ENCODE measurements at places on chromosomes 16 and 17.

DNA sequence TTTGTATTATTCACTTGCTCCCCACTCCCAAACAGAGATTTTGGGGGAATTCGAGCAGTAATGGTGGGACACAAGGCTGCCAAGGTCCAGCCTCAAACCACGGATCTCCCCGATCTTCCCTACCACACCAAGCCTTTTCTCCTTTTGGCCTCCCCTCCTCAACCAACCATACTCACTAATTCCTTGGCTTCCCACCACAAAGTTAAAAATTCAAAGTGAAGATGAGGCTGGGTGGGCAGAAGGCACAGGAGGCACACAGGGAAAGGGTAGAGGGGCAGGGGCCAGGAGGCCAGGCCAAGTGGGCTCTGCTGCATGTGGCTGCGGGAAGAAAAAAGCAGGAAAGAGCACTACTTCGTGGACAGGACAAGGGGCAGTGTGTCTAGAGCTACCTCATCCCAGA, 15.2 kb downstream of the HOXB4 start:
- DNase-seq = no peak

DNA sequence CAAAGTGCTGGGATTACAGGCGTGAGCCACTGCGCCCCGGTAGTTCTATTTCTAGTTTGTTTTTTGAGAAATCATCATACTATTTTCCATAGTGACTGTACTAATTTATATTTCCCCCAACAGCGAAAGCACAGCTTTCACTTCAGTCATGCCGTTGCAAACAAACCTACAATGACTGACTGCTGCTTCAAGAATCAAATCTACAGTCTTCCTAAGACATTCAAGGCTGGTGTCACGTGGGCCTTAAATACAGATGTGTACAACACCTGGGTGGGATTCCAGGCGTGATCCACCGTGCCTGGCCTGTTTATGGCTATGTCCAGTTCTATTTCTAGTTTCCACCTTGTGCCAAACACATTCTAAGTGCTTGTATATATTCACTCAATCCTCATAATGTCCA, 72.0 kb downstream of the ABCC6 start:
- DNase-seq = no peak

- DNase-seq = no peak
These were observed 1380.5 kb upstream of the CDH8 start for GRCh38 chr16:63416712-63417111.

- no peak for DNase-seq
These were observed 30.5 kb downstream of the HS3ST2 start for GRCh38 chr16:22844416-22844815.

GRCh38 chr16:2282866-2283555, 15.1 kb upstream of the RNPS1 start:
- no peak for DNase-seq

DNA sequence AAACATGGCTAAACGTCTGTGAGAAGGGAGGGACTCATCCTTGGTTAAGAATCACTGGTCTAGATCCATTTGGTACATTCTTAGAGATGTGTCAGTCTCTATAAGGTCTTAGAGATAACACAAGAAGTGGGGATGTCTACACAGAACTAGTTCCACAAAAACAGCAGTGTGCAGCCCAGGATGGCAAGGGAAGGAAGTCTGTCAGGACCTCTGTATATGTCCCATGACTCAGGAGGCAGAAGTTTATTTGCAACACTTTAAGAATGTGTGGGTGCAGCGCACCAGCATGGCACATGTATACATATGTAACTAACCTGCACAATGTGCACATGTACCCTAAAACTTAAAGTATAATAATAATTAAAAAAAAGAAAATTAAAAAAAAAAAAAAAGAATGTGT, 548.5 kb upstream of the SOX9 start:
- no peak for DNase-seq

- DNase-seq = no peak
These were observed 32.3 kb downstream of the BRCA1 start for GRCh38 chr17:43092901-43093300.

GRCh38 chr17:55272711-55273578, 8.2 kb downstream of the HLF start:
- DNase-seq = no peak

DNA sequence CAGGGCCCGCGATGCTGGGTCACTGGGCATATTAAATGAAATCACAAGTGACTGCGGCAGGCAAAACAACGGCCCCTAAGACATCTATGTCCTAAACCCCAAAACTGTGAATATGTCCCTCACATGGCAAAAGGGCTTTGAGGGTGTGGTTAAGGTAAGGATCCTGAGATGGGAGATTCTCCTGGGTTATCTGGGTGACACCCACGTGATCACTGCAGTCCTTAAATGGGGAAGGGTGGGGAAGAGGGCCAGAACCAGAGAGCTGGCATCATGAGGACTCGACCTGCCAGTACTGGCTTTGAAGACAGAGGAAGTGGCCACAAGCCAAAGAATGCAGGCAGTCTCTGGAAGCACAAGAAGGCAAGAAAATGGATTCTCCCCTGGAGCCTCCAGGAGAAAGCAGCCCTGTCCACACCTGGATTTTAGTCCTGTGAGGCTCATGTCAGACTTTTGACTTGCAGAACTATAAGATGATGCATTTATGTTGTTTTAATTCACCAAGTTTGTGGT, 12.5 kb downstream of the COTL1 start:
- DNase-seq = no peak

GRCh38 chr17:6426356-6427101, 8.4 kb downstream of the AIPL1 start:
- no peak for DNase-seq

GRCh38 chr16:15961571-15962090, 12.2 kb downstream of the ABCC1 start:
- DNase-seq = no peak

DNA sequence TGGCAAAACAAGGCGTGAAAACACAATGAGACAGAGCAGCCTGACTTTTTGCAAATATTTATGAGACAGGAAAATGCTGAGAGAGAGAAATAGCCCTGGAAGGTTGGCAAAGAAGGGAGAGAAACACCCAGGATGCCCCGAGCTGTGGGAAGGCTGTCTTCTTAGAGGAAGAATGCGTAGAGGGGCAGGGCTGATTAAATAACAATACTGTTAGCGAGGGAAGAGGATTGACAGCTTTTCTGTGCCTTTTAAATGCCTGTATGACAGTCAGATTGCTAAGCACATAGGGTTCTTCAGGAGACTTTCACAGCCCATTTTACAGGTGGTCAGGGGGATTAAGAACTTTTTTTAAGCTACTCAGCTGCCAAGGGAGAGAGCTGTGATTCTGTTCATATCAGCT, 219.2 kb downstream of the SHISA9 start:
- DNase-seq = no peak

DNA sequence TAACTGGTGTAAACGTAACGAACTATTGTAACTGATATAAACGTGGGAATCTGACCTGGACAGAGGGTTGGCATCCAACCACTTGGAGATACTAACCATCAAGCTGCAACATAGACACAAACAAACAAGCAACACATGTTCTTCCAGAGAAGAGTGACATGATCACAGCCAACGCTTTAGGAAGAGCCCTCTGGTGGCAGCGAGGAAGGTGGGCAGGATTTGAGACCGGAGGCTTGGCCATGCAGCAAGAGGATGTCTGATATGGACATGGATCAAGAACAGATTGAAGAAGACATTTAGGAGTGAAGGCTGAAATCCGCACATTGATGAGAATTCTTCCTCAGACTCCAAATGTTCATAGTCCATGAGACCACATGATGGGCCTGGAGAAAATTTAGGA, 40.3 kb upstream of the TNRC6A start:
- DNase-seq = no peak

GRCh38 chr16:79307214-79307613, 293.3 kb downstream of the MAF start:
- DNase-seq = no peak

- no peak for DNase-seq
These were observed 380.4 kb upstream of the CCL2 start for GRCh38 chr17:33874617-33875060.

DNA sequence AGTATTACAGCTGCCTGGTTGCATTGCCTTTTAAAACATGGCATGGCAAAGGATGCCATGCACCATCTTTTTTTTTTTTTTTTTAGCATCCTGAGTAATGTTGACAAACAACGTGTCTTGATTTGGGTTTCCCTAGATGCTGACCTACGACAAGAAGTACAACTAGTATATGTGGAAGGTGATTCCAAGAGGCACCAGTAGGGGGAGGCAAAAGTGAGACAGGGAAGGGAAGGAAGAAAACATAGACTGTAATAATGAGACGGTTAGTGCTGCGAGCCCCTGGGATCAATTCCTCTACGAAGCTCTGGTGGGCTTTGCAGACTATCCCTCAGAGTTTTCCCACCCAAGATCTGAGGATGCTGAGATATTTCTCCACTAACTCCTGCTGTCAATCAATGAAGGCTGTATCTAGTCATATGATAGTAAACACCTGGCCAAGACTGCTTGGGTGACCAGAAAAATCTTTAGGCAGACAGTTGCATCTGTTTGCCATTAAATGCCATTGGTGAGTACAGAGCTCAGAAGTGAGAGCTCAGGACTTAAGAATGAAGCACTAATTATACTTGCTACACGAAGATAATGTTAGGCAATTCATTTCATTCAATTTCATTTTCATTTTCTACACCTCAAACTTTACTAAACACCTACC, 458.6 kb upstream of the GOT2 start:
- no peak for DNase-seq

- no peak for DNase-seq
These were observed at the start of gene TLCD3A for GRCh38 chr17:732067-732901. TLCD3A (plus strand) TSS chr17:732596; CDS start chr17:732648, 52 bp downstream.
